D341Med (cell line): ENCODE measurements at places on chromosomes 7 and 10.

GRCh38 chr10:86195521-86196157 lies 171.0 kb downstream of the GRID1 start:
- DNase-seq = no peak

GRCh38 chr10:56653289-56653688 lies 292.2 kb upstream of the ZWINT start:
- DNase-seq = no peak

DNA sequence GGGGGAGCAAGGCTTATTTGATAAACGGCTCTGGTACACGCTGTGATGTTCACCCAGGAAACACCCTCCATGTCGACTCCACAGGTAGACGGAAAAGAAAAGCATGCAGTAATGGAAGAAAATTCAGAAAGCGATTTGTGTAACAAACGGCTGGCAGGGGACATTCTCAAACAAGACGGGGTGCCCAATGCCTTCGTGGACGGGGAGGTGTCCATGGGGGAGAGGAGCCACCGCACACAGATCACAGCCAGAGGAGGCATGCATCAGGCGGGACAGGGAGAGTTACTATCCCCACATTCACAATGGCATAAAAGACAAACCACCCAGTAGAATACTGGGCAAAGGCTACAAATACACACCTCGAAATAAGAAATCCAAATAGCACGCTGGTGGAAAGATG lies 20.1 kb downstream of the CNPY1 start:
- DNase-seq = no peak

- no peak for DNase-seq
These were observed 549.4 kb upstream of the C7orf33 start for GRCh38 chr7:148041156-148041555.

DNA sequence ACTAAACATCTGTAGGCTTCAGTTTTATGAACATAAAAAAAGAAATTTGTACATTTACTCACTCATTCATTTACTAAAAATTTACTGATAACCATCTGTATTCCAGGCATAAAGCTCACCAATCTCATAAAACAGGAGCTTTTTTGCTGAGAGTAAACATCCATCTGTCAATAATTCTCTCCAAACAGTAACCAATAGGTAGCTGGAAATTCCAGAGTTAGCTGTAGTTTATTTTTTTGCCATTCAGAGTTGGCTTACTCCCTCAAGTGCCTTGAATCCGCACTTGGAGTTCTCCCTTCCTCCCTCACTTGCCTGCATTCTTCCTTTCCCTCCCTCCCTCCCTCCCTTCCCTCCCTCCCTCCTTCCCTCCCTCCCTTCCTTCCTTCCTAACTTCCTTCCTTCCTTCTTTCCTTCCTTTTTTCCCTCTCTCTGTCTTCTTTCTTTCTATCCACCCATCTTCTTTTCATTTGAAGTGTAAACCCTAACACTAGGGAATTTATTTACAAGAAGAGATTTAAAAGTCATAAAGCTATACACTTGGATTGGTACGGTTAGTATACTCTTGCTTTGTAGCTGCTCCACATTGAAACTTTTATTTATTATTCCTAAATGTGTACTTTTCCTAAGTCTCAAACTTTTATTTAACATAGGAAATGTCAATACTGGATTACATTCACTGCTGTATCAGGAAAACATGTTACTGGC lies 44.6 kb upstream of the BICC1 start:
- DNase-seq = no peak

GRCh38 chr7:45569290-45569685 lies 4.9 kb upstream of the ADCY1 start:
- DNase-seq = no peak
